ENCODE measurements at places on chromosomes 4 and X.

DNA sequence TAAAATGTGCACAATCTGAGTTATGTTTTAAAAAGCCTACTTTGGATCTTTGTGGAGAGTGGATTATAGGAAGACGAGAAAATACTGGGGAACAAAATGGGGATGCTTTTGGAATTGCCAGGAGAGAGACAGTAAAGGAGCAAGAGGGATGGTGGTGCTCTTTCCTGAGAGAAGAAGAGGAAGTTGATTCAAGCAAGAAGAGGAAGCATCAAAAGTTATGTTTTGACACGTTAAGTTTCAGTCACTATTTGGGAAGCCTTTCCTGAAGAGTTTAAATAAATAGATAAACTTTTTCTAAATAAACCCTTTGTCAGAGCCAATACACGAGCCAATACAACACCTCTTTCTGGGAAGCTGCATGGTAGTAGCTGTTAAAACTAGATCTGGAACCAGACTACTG is 394.1 kb downstream of the GALNTL6 start:
- no peak for DNase-seq

DNA sequence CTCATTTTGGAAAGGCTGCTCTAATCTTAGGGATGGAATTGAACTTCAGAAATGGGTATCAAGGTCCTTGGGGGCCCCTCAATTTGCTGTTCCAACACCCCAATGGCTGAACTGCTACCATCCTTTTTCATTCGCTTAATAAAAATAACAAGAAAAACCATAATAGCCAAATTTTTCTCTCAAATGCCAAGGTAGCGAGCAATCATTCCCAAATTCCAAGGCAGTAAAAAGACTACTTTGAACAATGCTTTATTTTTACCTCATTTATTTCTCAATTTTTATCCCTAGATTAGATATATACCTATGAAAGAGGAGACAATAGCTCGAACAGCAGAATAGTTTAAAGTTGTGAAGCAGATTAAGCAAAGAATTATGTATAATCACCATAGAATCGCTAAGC is 323.4 kb upstream of the SLC7A11 start:
- no peak for DNase-seq

GRCh38 chr4:142883040-142883832 is 37.1 kb upstream of the INPP4B start:
- DNase-seq = no peak

- DNase-seq = no peak
These were observed 7.6 kb downstream of the ENPEP start for GRCh38 chr4:110483516-110483915.

- peak; percentile 45 for DNase-seq
These were observed 88.9 kb upstream of the CLDN34 start for GRCh38 chrX:9878146-9878820.

DNA sequence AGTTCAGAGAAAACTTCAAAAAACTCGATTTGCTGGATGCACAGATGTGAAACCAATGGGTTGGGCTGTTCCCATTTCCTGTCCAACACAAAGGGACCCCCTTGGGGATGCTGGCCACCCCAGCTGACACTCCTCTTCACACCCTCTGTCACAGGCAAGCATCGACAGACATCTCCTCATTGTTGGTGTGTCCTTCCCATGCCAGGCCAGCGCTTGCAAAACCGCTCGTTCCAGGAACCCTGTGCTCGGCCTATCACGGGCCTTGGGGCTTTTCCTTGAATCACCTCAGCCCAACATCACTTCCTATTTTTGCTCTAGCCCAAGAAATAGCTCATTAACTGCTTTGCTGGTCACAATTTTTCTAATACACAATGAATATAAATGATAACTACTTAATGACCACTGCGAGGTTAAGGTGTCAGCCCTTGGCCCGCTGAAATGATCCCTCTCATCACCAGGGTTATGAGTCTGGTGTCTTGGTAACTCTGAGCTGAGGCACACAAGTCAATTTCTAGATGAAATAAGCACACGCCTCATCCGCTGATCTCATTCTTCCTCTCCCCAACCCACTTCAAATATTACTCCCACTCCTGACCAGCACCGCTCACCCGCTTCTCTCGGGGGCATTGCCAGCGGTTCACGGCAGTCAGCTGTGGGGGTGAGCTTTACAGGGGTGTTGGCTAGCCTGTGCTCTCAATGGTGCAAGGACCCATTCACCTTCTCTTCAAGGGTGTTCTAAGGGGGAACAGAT is 32.3 kb downstream of the BCOR start:
- no peak for DNase-seq

GRCh38 chrX:51395480-51395809 is 62.8 kb downstream of the NUDT10 start:
- DNase-seq = no peak

GRCh38 chrX:110734894-110735541 is 60.6 kb downstream of the CHRDL1 start:
- DNase-seq = no peak

GRCh38 chrX:72621625-72622485 is 49.2 kb upstream of the HDAC8 start:
- no peak for DNase-seq

DNA sequence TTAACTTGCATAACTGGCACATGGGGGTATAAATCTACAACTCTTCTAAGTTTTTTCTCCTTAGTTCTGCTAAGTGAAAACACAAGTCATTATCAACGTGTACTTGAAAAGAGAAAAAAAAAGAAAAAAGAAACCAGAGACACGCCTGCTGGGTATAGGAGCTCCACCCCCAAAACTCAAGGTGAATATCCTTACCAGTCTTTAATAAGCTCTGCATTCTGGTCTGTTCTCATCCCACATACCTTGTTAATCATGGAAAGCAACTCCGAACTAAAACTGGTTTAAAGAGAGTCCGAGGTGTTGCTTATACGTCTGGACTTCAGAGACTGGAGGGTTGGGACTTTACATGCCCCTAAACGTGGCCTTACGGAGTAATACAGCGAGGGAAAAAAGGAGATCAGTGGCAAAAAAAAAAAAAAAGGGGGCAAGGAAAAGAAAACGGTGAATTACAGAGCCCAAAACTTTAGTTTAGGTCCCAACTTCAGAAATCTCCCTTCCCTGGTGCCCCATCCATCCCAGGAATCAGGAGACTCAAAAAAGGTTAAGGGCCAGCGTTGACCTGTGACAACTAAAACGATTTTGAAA is 1.0 kb downstream of the PGRMC2 start:
- DNase-seq = peak; percentile 12

- no peak for DNase-seq
These were observed 136.5 kb downstream of the PRKX start for GRCh38 chrX:3576886-3577501.

- DNase-seq = no peak
These were observed 101.4 kb downstream of the FIP1L1 start for GRCh38 chr4:53478671-53479456.

- DNase-seq = no peak
These were observed 245.3 kb downstream of the AFAP1 start for GRCh38 chr4:7694324-7694723.

DNA sequence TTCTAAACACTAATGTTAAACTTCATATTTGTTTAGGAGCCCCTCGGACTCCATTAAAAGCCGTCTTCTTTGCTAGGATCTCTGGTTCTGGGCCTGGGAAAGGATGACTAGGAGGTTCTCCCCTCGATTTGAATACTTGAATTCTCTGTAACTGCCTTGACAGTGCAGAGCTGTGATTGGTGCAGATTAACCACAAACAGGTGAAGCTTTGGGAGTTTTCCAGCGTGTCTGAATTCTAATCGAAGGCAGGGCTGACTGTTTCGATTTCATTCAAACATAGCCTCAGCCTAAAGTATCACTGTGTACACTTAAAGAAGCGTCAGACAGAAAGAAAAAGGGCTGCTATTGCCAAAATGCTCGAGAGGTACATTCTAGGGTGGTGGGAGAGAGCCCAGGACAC is 29.0 kb downstream of the TFDP3 start:
- DNase-seq = no peak

GRCh38 chr4:120965938-120966337 is 43.4 kb upstream of the PRDM5 start:
- no peak for DNase-seq

- no peak for DNase-seq
These were observed 32.2 kb downstream of the PLS3 start for GRCh38 chrX:115592997-115593734.

- DNase-seq = no peak
These were observed 34.1 kb downstream of the P2RY8 start for GRCh38 chrX:1502853-1503252.

GRCh38 chr4:169313732-169314131 is 43.0 kb upstream of the SH3RF1 start:
- DNase-seq = no peak

GRCh38 chr4:146590801-146591200 is 47.9 kb upstream of the POU4F2 start:
- no peak for DNase-seq

- DNase-seq = no peak
These were observed 33.4 kb upstream of the RASGEF1B start for GRCh38 chr4:81505004-81505598.

GRCh38 chr4:28709891-28710290 is 1849.2 kb downstream of the STIM2 start:
- no peak for DNase-seq

GRCh38 chr4:157739242-157739641 is 433.6 kb downstream of the GASK1B start:
- no peak for DNase-seq

- no peak for DNase-seq
These were observed 14.5 kb upstream of the KDM5C start for GRCh38 chrX:53239474-53239873.

DNA sequence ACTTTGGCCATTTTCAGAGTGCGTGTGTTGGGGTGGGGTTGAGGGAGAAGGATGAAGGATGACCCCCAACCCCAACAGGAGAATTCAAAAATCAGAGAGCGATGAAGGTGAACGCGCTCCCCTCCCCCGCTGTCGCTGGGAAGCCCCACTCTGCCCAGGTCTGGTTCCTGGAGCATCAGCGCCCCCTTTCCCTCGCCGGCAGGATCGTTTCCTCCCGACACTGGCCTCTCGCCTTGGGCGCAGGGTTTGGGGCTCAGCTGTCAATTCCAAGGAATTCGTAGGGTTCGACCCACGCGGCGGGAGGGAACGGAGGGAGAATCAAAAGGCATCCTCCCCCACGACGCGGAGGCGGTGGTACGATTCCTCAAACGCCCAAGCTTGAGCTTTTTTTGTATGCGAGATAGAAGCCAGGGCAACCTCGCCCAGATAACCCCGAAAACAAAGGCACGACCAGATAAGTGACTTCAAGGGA is 1.0 kb upstream of the PDGFRA start:
- peak; percentile 78 for DNase-seq

GRCh38 chr4:127261476-127261875 is 371.3 kb upstream of the INTU start:
- no peak for DNase-seq

- DNase-seq = peak; percentile 53
These were observed 11.6 kb downstream of the SMIM20 start for GRCh38 chr4:25925486-25926201.

GRCh38 chr4:129261584-129261983 is 165.6 kb downstream of the C4orf33 start:
- DNase-seq = no peak

DNA sequence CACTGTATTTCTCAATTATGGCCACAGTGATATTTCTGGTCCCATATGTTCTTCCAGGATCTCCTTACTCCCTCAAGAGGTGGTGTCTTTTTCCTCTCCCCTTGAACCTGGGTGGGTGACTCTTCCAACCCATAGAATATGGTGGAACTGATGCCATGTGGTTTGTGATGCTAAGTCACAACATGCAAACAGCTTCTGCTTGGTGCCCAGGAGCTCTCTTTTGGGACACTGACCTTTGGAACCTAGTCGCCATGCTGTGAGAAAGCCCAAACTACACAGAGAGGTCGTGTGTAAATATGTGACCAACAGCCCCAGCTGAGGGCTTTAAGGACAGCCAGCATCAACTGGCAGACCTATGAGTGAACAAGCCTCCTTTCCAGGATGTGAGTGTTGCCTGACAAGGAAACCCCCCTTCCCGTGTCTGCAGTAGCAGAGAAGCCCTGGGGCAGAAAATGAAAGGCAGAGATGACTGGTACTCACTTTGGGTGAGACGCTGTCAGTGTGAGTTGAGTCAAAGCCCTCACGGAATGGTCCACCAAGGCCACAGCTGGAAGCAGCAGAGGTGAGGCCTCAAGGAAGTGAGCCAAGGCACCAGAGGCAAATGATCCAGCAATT is 223.4 kb downstream of the BCOR start:
- no peak for DNase-seq

DNA sequence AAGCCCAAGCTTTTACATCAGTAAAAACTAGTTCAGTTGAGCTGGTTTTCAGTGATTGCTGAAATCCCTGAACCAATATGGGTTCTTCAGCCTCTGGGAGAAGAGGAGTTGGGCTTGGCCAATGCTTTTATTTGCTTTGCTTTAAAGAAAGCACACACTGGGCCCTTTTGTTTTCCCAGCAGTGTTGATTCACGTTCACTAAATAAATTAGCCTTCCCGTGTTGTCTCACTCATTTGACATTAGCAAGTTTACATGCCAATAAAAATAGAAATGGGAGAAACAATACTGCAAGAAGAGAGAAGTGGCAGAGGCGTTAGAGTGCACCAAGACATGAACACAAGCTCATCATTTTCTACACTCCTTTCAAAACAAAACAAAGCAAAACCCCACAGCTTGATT is 136.2 kb downstream of the SHROOM3 start:
- no peak for DNase-seq

DNA sequence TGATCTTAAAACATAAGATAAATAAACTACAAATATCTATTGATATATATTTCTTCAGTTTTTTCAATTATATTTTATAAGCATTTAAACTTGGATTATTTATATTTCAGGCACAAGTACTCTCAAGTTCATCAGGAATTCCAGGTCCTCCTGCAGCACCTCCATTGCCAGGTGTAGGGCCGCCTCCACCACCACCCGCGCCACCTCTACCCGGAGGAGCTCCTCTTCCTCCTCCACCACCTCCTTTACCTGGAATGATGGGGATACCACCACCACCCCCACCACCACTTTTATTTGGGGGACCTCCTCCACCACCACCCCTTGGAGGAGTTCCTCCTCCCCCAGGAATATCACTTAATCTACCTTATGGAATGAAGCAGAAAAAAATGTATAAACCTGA is 74.0 kb downstream of the RPA4 start:
- DNase-seq = no peak

DNA sequence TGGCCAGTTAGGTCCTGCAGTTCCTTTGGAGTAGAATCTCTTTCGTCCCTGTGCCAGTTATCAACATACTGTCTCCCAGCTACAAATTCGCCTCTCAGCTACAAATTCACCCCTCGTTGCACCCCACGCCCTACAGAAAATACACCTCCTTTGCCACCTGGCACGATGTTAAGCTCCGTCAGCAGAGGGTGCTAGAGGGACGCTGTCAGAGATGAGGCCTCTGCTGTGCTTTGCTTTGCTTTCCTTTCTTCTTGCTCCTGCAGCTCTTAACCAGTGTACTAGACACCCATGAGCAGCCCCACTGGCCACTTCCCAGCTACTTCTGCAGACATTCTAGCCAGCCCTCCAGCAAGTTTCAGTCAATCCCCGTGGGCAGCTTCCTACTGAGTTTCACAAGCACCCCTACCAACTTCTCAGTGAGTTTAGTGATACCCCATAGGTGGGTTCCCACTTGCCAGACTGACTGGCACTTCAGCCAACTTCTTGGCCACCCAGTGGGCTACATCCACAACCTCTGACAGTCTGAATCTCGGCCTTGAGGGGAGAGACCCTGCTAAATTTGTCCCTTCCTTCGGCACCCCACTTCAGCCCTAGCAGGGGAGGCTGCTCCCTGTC is 21.8 kb downstream of the HAUS3 start:
- peak; percentile 54 for DNase-seq

GRCh38 chr4:27357283-27357682 is 496.6 kb downstream of the STIM2 start:
- no peak for DNase-seq
